Activated CD8-positive, alpha-beta memory T cell treated with anti-CD3 and anti-CD28 coated beads for 48 hours (primary cell): ENCODE measurements at places on chromosomes 5 and 9.

DNA sequence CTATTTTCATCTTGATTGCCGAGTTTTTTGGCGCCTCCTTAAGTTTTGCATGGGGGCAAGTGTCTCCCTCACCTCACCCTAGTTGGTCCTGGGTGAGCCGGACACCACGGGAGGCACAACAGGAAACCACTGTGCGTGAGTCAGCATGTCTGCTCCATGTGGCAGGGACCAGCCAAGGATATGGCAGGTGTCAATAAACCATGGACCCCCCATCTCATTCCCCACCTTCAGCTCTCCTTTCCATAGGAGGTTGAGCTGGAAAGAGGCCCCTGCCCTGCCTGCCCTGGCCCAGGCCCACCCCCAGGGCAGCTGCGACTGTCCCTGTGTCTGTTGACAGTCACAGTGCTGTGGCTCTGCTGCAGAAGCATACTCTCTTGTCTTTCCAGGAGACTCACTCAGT lies 3.1 kb downstream of the SPACA9 start:
- DNase-seq: no peak

- no peak for DNase-seq
Observed at GRCh38 chr9:131403493-131403773, 9.5 kb downstream of the PRRC2B start.

GRCh38 chr9:92151691-92152393 lies 36.6 kb upstream of the SPTLC1 start:
- no peak for DNase-seq

GRCh38 chr5:137563301-137563645 lies 64.1 kb upstream of the SPOCK1 start:
- no peak for DNase-seq

DNA sequence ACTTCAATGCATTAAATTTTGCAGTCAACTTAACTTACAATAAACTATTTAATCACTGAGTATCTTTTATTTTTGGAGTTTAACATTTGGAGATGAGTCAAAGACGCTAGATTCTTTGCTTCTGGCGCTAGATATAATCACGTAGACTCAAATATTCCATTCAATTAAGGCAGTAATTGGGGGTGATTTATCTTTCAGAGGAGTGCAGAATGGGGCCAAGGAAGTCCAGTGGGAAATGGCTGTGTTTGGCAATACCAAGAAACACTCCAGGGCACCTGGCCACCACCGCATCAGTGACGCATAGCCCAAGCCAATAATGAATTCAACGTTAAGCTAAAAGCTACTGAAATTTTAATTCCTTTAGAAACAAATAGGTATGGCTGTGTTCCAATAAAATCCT lies 81.2 kb downstream of the PHAX start:
- DNase-seq: no peak

DNA sequence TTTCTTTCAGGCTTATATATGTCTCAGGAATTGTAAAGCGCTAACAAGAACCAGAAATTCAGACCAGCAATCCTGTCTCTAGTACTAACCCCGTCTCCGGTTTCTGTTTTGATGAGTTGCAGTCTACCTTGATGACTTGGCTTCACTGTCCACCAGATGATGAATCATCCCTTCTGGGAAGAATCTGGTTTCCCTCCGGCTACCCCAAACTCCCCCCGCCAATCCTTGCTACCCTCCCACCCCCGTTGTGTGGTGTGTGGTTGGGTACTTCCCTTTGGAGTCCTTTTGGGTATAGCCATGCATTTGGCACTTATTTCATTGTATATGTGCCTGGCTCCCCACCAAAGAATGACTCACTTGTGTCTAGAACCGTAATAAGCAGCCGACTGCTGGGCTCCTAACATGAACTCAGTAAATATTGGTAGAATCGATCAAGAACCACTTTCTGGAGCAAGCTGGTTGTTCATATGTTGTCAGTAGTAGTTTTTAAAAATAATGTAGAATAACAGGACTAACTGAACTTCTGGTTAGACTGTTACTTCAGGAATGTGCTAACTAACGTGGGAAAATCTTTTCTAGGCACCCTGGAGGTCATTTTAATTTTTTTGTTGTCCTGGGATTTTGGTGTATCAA lies 8.3 kb upstream of the TGFBI start:
- DNase-seq: no peak

DNA sequence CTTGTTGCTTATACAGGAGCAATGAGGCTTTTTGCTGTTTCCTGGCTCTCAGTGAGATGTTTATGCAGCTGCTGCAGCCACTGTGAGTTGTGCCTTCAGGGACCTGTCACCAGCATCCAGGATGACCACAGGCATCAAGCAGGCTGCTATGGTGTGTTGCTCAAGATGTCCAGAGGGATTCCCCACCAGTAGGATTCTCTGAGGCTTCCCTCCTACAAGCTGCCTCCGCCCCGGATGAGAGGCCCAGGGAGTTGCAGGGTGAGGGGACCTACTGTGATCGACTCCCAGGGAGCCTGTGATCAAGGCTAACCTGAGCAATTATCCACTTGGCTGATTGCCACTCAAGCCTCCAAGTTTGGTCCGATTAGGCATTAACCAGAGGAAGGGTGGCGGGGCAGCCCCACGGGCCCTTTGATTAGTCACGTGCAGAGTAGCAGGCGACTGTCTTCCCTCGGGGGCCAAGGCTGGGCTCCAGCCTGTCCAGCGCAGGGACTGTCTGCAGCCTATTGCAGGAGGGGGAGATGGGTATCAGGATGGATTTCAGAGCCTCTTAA lies 1.8 kb upstream of the FAT2 start:
- no peak for DNase-seq

- no peak for DNase-seq
Observed at GRCh38 chr5:123066016-123066415, 23.0 kb upstream of the PRDM6 start.

- DNase-seq: no peak
Observed at GRCh38 chr9:3742586-3742985, 216.8 kb upstream of the RFX3 start.

- DNase-seq: no peak
Observed at GRCh38 chr5:141695627-141696215, 13.7 kb upstream of the ARAP3 start.

DNA sequence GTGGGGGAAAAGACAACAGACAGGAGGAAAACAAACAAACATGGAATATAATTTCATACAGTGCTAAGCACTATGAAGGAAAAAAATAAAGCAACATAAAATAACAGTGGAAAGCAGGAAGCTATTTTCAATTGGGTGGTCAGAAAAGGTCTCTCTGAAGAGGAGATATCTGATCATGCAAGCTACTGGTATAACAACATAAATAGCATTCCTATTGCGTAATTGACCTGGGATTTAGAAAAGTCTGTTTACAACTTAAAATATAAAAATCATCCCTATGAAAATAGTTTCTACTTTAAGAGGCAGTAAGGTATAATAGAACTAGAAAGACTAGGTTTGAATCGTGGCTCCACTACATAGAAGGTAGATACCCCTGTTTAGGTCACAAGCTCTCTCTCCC lies 61.4 kb downstream of the FBXW11 start:
- DNase-seq: no peak

- no peak for DNase-seq
Observed at GRCh38 chr5:157574456-157575380, 857 bp downstream of the ADAM19 start.

GRCh38 chr5:150172145-150172544 lies 5.6 kb downstream of the CDX1 start:
- DNase-seq: no peak

DNA sequence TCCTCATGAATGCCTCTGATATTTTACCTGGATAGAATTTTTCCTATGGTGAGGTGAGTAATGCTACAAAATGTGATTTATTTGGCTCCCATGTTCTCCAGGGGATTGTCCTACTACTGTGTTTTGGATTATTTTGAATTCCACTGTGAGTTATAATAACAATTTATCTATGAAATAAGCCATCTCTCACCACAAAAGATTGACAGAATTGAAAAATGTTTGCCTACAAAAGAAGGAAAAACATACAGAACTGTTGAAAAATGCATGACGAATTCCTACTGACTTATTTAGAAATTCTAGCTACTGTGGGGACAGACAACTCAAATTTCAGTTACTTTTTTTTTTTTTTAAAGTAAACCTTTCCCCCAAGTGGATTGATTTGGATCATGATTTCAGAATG lies 463.7 kb upstream of the GRIN3A start:
- no peak for DNase-seq

DNA sequence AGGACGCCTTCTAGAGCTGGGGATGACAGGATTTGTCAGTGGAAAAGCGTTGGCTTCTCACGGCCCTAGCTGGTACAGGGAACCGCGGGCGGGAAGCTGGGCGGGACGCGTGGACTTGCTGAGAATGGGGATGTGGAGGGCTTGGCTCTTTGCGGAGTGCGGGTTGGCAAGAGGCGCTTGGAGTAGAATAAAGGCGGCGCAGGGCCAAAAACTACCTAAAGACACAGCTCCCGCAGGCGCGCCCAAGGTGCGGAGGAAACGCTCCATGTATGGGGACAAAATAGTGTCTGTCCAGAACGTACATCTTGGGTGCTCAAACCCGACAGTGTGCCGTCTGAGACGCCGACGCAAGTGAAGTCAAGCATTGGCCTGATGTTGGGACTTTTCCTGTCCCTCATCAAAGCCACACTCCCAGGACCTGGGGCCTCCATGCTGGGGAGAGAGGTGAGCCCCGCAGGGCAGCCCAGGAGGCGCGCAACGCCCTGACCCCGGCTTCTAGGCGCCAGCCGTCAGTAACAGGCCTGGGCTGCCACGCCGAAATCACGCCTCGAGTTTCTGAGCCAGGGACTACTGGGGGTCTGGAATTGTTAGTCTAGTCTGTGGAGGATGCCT lies 1.6 kb upstream of the NKX2-5 start:
- no peak for DNase-seq

- DNase-seq: no peak
Observed at GRCh38 chr5:133236541-133236951, 184.7 kb downstream of the HSPA4 start.

DNA sequence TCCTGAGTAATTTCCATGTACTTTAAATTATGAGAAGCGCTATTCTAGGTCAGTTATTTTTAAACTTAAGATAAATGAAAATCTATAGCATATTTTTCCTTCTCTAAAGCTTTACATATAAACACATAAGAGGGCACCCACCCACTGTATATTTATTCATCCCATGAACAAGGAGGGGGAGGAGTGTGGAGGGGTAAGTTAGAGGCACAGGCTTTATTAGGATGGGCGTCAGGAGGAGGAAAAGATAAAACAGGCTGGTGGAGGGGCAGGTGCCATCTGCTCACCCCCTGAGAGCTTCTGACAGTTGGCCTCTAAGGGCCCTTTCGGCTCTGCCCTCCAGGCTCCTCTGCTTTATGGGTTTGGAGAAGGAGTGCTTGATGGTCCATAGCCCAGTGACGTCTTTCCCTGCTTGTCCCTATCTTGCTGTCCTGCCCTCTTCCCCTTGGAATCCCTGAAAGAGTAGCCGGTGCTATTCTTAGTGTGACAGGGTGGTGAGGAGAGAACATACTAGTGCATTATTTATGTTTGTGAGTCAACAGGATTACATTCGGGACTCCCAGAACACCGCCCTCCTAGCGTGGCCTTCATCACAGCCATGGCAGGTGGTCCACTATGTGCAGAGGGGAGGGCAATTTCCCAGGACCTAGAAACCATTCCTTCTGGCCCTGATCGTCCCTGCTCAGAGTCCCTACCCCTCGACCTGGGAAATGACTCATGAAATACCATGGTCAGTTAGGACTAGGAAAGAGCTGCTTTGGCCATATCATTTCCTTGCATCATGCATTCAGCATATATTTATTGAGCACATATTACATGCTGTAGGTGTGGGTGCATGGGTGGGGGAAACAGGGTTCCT lies 7.9 kb upstream of the SYNPO start:
- no peak for DNase-seq

GRCh38 chr9:98225015-98225442 lies 30.4 kb downstream of the TBC1D2 start:
- DNase-seq: no peak

DNA sequence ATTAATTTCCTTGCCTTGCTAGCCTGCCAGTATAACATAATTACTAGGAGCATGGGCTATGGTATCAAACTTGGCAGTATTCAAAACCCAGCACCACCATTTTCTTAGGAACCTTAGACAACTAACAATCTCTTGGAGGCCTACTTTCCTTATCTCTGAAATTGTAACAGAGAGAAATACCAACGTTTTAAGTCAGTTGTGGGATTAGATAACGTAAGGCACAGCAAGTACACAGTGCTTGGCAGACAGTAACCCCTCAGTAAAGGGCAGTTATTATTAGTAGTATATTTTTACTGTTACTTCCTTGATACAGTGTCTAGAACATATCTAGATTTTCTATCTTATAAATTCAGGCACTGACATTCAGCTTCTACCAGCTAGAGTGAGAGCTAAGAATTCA lies 309.6 kb downstream of the ACTL7B start:
- no peak for DNase-seq

DNA sequence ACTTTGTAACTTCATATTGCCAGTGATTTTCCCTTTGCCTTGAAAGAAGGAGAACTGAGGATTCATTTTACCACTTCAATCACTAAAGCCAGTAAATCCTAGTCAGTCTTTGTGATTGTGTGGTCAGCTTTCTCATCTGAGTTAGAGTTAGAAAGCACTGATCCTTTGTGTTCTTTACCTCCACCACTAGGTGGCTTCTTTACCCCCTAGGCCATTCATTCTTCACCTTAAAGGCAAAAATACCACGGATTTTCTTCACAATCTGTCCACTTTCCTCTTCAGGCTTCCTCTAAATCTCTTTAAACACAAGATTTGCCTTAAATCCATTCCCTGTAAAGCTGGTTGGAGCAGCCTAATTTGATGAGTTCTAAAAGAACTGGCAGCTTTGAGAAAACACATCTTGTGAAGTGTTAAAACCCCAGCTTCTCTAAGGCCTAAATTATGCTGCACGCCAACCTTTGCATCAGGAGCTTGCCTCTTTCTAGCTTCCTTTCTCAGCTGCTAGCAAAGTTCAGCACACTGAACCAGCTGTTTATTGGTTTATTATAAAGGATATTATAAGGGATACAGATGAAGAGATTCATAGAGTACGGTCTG lies 20.4 kb downstream of the BDP1 start:
- no peak for DNase-seq
